ENCODE measurements at places on chromosomes 1 and 21.

DNA sequence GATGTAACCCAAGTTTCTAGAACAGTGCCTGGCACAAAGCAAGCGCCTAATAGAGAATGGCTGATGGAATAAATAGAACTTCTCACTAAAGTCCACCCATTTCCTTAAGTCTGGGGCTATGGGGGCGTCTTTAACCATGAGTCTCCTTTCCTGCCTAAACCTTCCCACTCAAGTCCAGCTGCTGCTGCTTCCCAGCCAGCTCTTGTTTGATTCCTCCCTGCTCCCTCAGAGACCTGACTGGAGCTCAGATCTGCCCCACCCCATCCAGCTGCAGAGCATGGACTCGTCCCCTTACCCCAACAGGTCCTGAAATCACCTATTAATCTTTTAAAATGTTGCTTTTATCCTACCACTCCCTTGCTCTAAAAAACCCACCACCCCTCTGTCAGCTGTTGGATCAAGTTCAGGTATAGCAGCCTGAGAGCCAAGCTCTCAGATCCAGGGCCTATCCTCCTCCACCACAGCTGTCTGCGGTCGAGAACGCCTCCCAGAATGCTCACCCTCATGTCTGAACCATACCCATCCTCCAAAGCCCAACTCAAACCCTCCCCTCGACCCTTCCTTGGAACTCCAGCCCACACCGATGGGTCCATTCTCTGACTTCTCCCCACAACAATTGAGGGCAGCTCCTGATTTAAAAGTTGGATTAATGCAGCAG is 12.8 kb upstream of the GALNT2 start:
- DNase-seq: no peak

GRCh38 chr21:22890656-22891055 is 1892.4 kb downstream of the NCAM2 start:
- DNase-seq: no peak

DNA sequence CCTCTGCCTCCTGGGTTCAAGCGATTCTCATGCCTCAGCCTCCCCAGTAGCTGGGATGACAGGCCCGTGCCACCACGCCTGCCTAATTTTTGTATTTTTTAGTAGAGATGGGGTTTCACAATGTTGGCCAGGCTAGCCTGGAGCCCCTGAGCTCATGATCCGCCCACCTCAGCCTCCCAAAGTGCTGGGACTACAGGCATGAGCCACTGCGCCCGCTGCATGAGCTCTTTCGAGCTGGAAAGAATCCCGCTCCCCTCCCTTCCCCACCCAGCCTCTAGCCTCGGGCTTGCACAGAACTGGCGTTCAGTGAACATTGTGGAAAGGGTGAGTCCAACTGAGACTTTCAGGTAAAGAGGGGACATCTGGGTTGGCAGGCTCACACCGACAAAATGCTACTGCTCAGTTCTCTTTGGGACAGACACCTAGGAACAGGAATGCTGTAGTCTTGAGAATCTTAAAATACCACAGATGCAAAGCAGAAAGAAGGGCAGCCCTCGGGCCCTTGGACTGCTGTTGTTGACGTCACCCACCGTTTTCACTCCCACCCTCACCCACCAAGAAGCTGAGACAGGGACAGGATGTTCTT is 9.7 kb upstream of the GNG4 start:
- DNase-seq: no peak

- DNase-seq: no peak
These were observed 21.1 kb upstream of the SUMO3 start for GRCh38 chr21:44838951-44839350.

- DNase-seq: no peak
These were observed 237.2 kb downstream of the LMO4 start for GRCh38 chr1:87565861-87566260.

- DNase-seq: no peak
These were observed 48.7 kb downstream of the SYT6 start for GRCh38 chr1:114104949-114105348.

GRCh38 chr21:28705616-28706015 is 287.1 kb downstream of the LTN1 start:
- no peak for DNase-seq

- no peak for DNase-seq
These were observed 36.0 kb downstream of the KRTAP10-1 start for GRCh38 chr21:44503901-44504399.

GRCh38 chr21:39562791-39563770 is 49.7 kb upstream of the B3GALT5 start:
- DNase-seq: no peak

GRCh38 chr1:68675336-68675735 is 178.5 kb upstream of the DEPDC1 start:
- DNase-seq: no peak

DNA sequence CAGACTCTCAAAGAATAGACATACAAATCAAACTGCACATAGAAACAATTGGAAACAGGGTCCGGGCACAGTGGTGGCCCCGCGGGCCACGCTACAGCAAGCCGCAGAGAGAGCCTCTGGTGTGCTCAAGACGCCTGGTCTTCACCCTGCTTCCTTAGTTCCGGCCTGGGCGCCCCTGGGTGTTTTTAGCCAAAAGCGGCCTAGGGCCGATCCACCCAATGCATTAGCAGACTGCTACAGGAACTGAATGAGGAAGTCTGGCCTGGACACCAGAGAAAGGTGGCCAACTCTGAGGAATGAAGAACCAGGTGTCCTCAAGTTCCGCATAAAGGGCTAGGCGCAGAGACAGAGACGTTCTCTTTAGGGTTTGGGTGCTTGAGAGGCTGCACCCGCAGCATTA is 1.7 kb downstream of the PRRX1 start:
- DNase-seq: no peak

DNA sequence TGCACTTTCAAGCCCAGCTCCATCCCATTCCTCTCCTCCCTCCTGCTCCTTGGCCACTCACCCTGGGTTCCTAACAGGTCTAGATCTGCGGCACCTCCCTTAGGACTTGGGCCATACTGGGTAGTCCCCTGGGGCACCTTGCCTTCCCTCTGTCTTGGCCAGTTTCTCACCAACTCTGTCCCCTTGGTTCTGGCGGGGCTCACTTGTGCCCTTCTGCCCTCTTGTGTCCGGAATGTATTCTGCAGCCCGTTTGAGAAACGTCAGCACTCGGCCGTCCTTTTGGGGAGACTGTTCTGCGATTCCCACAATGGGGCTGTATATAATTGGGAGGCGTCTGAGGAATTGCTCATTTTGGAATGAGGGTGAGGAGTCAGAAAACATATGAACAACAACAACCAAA is 162.4 kb downstream of the ZSCAN20 start:
- peak; percentile 26 for DNase-seq

GRCh38 chr1:21175670-21176581 is 771 bp downstream of the EIF4G3 start:
- no peak for DNase-seq

- no peak for DNase-seq
These were observed 296.8 kb upstream of the DPYD start for GRCh38 chr1:98217601-98218000.

DNA sequence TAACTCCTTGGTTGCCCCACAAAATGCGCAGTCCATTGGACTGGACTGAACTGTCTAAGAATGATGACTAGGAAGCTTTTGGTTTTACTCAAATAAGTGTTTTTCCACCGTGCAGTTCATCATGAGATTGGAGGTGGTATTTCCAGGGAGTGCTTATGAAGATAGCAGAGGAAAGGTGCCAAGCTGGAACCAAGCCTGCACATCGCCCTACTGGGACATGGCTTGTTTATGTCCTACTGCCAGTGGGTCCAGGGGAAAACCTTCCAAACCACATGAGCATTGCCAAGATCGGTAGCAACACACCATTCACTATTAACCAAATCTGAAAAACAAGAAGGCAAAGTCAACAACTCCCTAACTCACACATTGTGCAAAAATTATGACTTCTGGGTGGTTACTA is 54.7 kb upstream of the DSCAM start:
- no peak for DNase-seq

GRCh38 chr1:200783926-200784325 is 45.2 kb downstream of the CAMSAP2 start:
- no peak for DNase-seq

DNA sequence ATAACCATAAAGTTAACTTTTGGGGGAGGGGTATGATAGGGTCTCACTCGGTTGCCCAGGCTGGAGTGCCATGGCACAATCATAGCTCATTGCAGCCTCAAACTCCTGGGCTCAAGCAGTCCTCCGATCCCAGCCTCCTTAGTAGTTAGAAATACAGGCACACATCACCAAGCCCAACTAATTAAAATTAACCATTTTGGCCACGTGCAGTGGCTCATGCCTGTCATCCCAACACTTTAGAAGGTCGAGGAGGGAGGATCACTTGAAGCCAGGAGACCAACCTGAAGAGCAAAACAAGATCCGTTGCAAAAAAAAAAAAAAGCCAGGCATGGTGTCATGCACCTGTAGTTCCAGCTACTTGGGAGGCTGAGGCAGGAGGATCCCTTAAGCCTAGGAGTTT is 26.6 kb upstream of the MED18 start:
- DNase-seq: no peak

- peak; percentile 79 for DNase-seq
These were observed 19.8 kb downstream of the SPRTN start for GRCh38 chr1:231357831-231358354.

GRCh38 chr21:46465651-46466050 is 7.0 kb downstream of the DIP2A start:
- DNase-seq: no peak

DNA sequence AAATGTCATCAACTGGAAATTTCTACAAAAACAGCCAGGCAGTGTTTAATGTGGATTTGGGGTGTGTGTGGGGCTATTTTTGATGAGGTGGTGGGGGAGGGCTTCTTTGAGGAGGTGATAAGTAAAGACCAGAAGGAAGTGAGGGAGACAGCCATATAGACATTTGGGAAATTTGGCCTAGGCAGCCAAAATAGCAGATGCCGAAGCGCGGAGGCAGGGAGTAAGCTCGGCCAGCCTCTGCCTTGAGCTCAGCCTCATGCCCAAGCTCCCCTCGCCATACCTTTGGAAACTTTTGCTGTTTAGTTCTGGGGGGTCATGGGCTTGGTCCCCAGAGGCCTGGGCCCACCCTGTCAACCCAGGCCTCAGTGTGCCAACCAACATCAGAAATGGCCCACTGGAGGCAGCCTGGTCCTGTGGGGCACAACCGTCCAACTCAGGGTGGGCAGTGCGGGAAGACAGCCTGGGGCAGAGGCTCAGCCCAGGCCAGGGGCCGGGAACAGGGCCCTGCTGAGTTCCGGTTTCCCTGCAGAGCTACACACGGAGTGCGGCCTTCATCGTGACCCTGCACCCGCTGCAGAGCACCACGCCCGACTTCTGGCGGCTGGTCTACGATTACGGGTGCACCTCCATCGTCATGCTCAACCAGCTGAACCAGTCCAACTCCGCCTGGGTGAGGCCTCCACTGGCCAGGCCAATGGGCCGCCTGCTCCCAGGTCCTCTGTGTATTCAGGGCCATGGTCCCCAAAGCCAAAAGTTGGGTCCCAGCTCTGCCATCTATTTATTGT is 84.0 kb downstream of the PTPRU start:
- DNase-seq: no peak

DNA sequence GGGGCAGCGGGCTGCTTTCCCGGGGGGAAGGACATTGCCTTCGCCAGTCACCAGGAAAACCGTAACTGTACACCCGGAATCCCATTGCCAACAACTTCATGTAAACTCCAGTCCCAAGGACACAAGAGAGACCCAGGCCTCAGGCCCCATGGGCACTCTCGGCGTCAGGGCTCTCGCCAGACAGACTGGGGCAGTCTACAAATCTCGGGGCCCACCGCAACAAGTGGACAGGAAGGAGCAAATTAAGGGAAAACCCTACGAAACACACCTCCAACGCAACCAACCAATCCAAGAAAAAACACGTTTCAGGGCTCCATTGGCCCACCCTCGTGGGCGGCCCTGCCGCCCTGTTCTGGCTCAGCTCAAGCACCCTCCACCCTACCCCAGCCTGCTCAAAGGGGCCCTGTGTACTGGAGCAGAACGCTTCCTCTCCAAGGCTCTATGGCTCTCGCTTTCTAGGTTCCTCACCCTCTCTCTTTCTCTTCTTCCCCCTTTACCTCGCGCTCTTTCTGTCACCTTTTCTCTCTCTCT is 4.6 kb upstream of the ZNF678 start:
- DNase-seq: no peak

DNA sequence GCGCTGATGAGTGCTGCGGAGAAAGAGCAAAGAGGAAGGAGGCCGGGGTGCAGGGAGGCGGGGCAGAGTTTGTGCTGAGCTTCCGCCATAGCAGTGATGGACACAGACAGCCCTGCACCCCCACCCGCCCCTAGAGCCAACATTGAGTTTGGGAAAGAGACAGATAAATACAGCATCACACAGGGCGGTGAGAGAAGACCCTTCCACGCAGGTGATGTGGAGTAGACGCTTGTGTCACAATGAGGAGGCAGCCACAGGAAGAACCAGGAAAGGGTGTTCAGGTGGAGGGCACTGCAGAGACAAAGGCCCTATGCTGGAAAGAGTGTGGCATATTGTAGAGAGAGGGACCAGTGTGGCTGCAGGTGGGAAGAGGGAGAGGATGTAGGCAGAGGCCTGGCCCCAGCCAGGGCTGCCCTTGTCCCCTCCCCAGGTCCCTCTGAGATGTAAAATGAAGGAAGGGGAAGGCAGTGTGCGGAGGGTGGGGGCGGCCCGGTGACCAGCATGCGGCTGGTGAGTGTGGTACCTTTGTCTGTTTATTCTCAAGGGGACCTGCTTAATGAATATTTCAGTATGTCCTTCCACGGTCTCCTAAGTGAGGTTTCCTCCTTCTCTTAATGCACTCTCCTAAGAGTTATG is 194.4 kb upstream of the TMEM51 start:
- DNase-seq: no peak
